ENCODE measurements at places on chromosomes 2 and 18.

- DNase-seq, result no peak
These were observed 65.1 kb downstream of the CERS6 start for GRCh38 chr2:168521053-168521741.

- no peak for DNase-seq
These were observed 185.2 kb upstream of the APCDD1 start for GRCh38 chr18:10269261-10269660.

GRCh38 chr2:127006962-127007361 lies 100.0 kb downstream of the BIN1 start:
- no peak for DNase-seq

DNA sequence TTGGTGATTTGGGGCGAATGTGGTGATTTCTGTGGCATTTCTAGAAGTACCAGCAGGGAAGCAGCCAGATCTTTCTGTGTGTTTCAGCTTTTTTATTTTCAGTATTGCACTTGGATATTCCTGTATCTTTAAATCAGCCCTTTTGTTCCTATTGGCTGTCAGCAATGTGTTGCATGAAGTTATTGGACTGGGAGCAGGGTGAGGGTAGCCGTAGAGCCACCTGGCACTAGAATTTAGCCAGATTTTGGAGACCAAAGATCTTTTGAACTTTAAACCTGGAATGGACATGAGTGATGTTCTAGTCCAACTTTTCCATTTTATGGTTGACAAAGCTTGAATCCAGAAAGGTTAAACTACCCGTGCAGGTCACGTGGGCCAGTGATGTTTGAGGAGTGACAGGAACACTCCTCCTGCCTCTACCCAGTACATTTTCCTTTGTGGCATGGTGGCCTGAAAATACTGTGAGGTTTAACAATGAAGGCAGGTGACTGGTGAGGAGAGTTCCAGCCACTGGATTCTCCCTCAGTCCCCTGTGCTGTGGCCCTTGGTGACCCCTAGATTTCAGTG lies 122.3 kb downstream of the NEDD4L start:
- DNase-seq, result no peak

- no peak for DNase-seq
These were observed 50.7 kb downstream of the STRN start for GRCh38 chr2:36915627-36916026.

- DNase-seq, result peak; percentile 40
These were observed 81.5 kb downstream of the PRPF40A start for GRCh38 chr2:152635635-152636298.

DNA sequence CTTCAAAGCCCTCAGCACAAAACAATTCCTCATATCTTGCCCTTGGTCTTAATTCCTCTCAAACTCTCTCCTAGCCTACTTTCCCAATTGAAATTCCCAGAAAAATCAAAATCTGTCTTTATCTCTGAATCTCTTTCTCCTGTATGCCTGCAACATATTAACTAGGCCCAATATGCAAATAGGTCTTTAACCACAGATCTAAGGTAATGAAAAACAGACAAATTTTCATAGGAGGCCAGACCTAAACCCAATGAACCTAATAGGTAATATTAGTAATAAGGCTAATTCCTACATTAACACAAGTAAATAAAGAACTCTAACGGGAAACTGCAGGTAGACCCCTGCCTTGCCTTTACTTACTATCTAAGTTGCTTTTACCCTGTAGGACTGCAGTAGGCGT lies 41.4 kb downstream of the WDR33 start:
- no peak for DNase-seq

- no peak for DNase-seq
These were observed 337.2 kb downstream of the PDE11A start for GRCh38 chr2:177735318-177735803.

- DNase-seq, result no peak
These were observed 53.4 kb upstream of the ODC1 start for GRCh38 chr2:10501451-10501961.

DNA sequence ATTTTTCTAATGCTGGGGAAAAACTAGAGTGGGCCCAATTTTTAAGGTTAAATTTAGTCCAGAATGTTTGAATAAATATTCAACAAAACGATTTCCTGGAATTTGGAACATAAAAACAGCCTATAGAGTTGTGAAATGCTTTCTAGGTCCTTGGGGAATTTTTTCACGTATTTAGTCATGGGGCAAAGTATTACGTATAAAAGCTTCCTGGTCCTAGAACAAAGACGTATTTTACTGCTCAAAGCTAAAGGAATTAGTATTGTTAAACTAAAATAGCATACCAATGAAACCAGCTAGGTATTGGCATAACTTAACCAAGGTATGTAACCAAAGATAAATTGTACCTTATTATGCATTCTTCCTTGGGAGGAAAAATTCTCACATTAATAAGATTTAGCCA lies 1.6 kb downstream of the SESTD1 start:
- no peak for DNase-seq

DNA sequence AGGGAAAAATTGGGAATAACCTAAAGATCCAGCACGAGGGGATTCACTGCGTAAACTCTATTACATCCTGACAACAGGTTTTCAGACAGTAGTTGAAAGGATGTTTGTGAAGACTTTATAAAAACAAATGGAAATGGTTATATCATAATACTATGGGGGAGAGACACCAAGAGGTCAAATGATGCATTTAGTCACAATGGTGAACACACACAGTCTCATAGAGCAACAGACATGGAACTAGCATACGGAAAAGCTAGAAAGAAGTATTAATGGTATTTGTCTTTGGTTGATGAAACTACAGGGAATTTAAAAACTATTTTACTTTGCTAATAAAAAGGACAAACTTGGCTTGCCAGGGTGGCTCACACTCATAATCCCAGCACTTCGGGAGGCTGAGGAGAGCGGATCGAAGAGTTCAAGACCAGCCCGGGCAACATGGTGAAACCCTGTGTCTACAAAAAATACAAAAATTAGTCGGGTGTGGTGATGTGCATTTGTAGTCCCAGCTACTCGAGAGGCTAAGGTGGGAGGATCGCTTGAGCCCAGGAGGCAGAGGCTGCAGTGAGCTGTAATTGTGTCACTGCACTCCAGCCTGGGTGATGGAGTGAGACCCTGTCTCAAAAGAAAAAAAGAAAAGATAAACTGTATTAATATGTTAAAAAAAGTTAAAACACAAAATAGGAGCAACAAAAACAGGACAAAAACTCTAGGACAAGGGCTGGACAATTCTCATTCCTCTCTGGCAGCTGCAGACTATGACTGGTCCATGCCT lies 94.8 kb downstream of the MYCN start:
- DNase-seq, result no peak

GRCh38 chr2:118851650-118852049 lies 4.2 kb upstream of the EN1 start:
- no peak for DNase-seq

- DNase-seq, result no peak
These were observed 38.2 kb downstream of the NHEJ1 start for GRCh38 chr2:219122202-219122980.

- no peak for DNase-seq
These were observed 652.0 kb downstream of the PLCL1 start for GRCh38 chr2:198456418-198456817.

GRCh38 chr2:96065381-96065930 lies 30.7 kb upstream of the GPAT2 start:
- DNase-seq, result no peak

DNA sequence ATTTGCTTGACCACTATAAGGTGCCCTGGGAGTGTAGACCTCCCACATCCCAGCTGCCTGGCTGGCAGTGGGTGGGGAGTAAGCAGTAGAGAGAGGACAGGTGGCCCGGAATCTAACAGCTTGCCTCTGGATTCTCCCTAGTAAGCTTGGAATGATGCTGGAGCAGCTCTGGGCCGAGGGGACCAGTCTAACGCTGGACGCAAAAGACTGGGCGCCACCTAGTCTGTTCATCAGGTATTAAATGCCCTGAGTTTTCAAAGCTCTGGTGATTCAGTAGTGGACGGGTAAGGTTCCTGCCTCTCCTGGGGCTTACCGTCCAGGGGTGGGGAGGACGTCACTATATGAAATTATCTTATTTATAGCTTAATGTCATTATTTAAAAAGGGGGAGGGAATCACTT lies 648 bp upstream of the LYPD6B start:
- no peak for DNase-seq

DNA sequence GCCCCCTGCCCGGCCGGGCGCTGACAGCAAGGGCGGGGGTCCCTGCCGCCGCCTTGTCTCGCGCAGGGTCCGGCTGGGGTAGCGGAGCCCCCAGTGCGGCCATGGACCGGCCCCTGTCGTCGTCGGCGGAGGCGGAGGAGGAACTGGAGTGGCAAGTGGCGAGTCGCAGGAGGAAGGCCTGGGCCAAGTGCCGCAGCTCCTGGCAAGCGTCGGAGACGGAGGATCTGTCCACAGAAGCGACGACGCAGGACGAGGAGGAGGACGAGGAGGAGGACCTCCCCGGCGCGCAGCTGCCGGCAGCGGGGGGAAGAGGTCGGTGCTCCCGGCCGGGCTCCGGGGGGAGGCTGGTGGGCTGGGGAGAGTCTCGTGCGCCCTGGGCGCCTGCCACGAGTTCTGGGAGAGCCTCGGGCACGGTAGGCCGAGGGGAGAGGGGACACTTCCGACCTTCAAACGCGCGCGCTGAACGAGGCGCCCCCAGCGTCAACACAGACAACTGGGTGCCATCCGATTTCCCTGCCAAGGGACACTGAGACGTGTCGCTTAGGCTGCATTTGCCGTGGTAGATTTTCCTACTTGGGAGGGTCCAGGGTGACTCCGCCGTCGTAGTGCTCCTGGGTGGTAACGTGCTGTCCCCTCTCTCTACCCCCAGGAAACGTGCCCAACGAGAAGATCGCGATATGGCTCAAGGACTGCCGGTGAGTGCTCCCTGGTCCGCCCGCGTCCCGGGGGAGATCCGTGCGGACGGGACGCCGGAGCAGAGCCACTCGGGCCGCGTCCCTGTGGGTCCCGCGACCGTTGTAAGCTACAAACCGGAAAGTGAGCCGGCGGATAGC lies 652 bp downstream of the ITPRID2 start:
- DNase-seq, result peak; percentile 23

GRCh38 chr2:206823178-206823577 lies 57.8 kb downstream of the FASTKD2 start:
- DNase-seq, result no peak

DNA sequence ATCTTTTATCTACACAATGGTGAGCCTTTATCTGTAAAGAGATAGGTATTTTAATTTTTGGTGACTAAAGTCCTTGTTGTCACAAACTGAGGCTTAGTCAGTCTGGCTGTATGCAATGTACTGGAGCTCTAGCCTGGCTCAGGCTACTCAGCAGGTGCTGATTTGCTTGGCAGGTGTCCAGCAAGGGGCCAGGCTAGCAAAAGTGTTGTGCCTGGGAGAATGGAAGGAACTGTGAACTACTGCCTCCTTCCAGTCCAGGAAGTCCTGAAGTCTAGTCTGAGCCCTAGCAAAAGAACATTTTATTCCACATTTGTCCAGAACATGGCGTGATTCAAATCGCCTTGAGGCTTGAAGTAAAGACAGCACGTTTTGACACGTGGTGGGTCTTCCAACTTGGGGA lies 260.5 kb downstream of the CCDC85A start:
- no peak for DNase-seq

DNA sequence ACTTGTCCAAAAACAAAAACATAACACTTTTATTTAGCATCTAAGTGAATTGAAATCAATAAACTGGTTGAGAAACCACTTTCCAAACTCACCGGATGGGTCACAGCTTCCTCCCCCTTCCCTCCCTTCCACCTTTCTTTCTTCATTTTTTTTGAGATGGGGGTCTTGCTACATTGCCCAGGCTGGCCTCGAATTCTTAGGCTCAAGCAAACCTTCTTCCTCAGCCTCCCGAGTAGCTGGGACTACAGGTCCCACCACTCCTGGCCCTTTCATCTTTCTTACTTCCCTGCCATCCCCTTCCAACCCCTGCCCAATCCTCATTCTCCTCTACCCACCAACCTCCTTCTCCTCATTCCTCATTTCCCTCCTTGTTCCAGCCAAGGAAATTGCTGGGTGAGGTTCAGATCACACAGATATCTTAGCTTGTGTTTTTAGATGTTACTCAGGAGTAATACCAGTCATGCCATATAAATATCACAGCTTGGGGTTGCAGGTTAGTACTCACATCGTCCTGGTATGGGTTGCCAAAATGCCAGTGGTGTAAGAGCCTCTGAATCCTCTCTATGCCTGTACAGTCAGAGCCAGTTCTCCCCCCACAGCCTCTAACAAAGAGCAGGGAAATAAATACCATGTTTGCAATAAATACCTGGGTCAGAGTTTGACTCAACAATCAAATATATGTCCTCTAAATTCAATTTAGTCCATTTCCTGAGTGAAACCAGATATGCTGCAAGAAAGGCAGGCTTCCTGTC lies 132.7 kb upstream of the NDUFV2 start:
- DNase-seq, result no peak

- no peak for DNase-seq
These were observed 43.6 kb upstream of the AGPS start for GRCh38 chr2:177348733-177349693.

DNA sequence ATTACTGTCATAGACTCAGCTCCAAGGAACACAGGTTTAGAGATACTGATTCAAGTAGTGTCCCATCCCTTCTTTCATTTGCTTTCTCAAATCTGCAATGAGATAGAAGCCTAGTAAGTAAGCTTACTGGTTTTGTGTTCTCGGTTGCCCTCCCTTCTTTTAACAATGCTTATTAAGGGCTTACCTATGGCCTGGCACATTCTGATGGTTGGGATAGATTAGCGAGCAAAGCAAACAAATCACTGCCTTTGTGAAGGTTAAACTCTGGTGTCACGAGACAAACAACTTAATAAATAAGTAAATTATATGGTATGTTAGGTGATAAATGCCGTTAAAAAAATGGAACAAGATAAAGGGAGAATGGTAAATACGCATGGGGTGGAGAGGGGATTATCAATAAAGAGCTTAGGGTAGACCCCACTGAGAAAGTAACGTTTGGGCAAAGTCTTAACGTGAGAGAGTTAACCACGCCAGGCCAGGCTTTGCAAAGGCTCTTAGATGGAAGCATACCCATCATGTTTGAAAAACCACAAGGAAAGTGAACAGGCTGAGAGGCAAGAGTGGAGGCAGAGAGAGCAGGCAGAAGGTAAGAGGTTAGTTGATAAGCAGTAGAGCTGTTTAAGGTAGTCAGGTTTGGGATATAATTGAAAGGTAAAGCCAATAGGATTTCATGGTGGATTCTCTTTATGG lies 31.0 kb downstream of the EIF2AK3 start:
- DNase-seq, result no peak

DNA sequence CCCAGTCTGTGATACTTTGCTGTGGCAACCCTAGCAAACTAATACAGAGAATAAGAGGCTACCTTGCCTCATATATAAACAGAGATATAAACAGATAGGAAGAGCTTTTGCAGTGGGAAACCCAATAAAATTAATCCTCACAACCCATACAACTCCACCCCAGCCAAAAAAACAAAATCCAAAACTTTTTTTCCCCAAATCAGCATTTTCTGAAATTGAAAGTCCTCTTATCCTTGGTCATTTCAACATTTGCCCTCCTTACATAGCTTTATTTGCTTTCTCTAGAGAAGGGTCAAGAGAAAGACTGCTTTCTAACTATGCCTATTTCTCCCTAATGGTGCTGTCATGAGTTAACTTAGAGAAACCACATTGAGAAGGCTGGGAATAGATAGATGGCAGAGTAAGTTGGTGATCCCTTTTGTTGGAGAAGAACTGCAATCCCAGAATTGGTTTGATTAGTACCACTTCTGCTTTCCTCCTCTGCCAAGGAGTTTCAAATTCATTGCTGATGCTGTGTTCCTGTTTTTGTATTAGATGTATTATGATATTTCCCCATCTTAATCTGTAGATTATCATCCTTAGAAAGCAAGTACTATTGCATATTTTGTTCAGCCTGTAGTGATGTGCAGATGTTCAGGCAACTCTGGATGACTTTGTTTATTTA lies 76.5 kb upstream of the B3GNT2 start:
- no peak for DNase-seq

- DNase-seq, result no peak
These were observed 112.5 kb downstream of the PKP4 start for GRCh38 chr2:158569284-158569683.

- DNase-seq, result no peak
These were observed 290.2 kb upstream of the TCF4 start for GRCh38 chr18:55878224-55878623.

All from T follicular helper cell (primary cell).